Tibial nerve (tissue), 4 donors: ENCODE measurements at places on chromosomes 1 and 21. TPM values are rescaled to one million over a fixed set of nuclear protein-coding genes. Genes with fewer than 3 reads are reported as not detected.

The NR5A2 gene
- total RNA-seq, result 9.0 TPM

The PLXNA2 gene
- total RNA-seq, result 26.9 TPM

The MRTO4 gene
- 33.0 TPM for total RNA-seq

The FCAMR gene
- total RNA-seq, result not detected

The HUNK gene
- not detected for total RNA-seq

The GNAT2 gene
- not detected for total RNA-seq

The RPTN gene
- total RNA-seq, result not detected

The C1orf87 gene
- not detected for total RNA-seq

DNA sequence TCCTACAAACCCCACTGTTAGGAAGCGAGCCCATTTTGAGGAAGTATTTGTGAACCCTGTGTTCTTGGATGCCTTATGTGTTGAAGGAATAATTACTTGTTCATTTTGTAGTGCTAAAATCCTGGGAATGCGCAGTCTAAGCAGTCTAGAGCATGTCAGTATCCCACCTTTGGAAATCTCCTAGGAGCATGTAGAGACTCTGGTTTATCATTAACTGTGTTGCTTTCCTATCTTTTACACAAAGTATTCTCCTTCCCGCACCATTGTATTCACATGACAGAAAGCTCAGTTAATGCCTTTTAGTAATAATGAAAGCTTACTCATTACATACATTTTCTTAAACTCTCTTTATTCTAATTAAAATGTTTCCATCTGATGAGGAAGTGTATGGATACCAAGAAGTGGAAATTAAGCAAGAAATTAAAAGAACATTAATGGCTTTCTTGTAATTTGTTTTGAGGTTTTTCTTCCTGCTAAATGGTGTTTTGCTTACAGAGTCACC lies 99.4 kb downstream of the CAMTA1 start:
- no peak for DNase-seq
- no peak overlapping the region for H3K4me3 ChIP-seq
- H3K27me3 ChIP-seq, result no peaks in the 10 kb centered on the region
- H3K4me1 ChIP-seq, result no peaks in the 10 kb centered on the region
- no peak overlapping the region for H3K27ac ChIP-seq

DNA sequence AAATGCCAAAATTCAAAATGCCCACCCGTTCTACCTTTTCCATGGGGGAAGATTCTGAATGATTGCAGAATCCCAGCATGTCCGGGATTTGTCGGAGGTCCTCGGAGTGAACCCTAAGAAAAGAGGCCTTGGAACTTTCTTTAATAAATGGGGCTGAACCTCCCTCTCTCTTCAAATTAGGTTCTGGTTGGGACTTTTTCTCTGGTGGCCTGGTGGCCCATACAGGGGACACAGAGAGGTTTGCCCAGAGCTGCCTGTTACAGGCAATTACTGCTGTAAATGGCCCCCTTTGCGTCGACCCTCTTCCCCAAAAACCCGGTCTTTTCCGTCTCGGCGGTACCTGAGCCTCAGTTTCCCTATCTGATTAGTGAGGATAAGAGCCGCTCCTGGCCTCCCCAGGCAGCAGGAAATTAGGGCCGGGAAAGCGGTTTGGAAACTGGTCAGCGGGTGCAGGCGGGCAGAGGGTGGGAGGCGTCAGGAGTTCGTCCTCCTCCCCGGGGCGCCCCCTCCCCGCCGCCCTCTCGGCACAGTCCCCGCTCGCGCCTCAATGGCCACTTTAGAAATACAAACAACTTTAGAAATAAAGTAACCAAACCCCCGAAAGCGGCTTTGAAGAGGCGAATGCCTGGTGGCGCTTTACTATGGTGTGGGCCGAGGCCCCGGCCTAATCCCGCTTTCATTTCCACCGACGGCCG lies 15.6 kb downstream of the PAX7 start:
- H3K4me3 ChIP-seq, result no peak overlapping the region
- no peaks in the 10 kb centered on the region for H3K36me3 ChIP-seq
- no peak overlapping the region for H3K27ac ChIP-seq
- peaks cover 4% of the 10 kb centered on the region for H3K27me3 ChIP-seq

GRCh38 chr1:197567442-197567841 lies 207.8 kb downstream of the DENND1B start:
- no peaks in the 10 kb centered on the region for H3K27me3 ChIP-seq
- H3K27ac ChIP-seq, result no peak overlapping the region
- H3K4me1 ChIP-seq, result no peaks in the 10 kb centered on the region
- no peak for DNase-seq
- no peaks in the 10 kb centered on the region for H3K36me3 ChIP-seq

GRCh38 chr1:24897263-24898151 lies 32.6 kb downstream of the RUNX3 start:
- DNase-seq, result no peak
- H3K4me1 ChIP-seq, result no peaks in the 10 kb centered on the region
- H3K36me3 ChIP-seq, result no peaks in the 10 kb centered on the region

GRCh38 chr1:17340358-17340757 lies 31.6 kb upstream of the PADI6 start:
- H3K4me3 ChIP-seq, result no peak overlapping the region
- H3K27me3 ChIP-seq, result no peaks in the 10 kb centered on the region
- no peaks in the 10 kb centered on the region for H3K4me1 ChIP-seq
- H3K27ac ChIP-seq, result no peak overlapping the region
- no peaks in the 10 kb centered on the region for H3K36me3 ChIP-seq

GRCh38 chr1:52601519-52601918 lies 652 bp upstream of the GPX7 start:
- H3K4me3 ChIP-seq, result no peak overlapping the region
- H3K36me3 ChIP-seq, result no peaks in the 10 kb centered on the region
- H3K4me1 ChIP-seq, result no peaks in the 10 kb centered on the region
- H3K27ac ChIP-seq, result peak overlapping the region; percentile 54

DNA sequence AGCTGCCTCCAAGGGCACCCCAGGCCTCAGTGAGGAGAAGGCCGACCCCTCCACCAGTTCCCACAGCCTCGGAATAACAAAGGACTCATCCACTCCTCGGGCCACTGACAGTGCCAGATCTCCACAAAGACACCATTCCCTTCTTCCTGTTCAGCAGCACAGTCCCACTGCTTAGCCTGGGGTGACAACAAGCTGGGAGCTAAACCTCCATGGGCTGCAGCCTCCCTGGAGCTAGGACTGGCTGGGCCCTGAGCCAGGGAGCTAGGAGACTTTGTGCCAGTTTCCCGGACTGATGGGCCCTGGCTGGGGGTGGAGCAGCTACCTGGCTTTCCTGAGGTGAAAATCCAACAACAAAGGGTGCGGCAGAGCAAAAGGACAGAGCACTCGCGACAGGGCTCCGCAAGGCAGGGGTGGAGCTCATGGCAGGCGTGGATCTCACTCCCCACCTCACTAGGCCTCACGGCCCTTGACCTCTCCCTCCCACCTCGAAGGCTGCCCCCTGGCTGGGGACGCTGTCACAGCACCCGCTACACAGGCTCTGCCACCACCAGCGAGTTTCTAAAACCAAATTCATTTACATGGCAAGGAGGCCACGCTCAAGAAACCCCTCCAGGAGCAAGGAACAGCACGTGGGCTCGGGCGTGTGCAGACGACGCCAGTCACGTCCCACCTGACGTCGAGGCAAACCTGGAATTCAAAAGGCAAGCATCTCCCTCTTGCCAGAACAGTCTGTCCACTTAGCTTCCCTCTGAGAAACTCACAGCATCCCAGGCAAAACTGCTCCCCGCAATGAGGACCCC lies 13.8 kb downstream of the SLC35E2B start:
- no peaks in the 10 kb centered on the region for H3K4me1 ChIP-seq
- no peaks in the 10 kb centered on the region for H3K27me3 ChIP-seq
- H3K36me3 ChIP-seq, result no peaks in the 10 kb centered on the region
- peak; percentile 6 for DNase-seq

GRCh38 chr1:239311331-239311730 lies 75.0 kb upstream of the CHRM3 start:
- H3K27me3 ChIP-seq, result no peaks in the 10 kb centered on the region
- H3K4me3 ChIP-seq, result no peak overlapping the region
- no peak for DNase-seq
- H3K36me3 ChIP-seq, result no peaks in the 10 kb centered on the region
- no peak overlapping the region for H3K27ac ChIP-seq

DNA sequence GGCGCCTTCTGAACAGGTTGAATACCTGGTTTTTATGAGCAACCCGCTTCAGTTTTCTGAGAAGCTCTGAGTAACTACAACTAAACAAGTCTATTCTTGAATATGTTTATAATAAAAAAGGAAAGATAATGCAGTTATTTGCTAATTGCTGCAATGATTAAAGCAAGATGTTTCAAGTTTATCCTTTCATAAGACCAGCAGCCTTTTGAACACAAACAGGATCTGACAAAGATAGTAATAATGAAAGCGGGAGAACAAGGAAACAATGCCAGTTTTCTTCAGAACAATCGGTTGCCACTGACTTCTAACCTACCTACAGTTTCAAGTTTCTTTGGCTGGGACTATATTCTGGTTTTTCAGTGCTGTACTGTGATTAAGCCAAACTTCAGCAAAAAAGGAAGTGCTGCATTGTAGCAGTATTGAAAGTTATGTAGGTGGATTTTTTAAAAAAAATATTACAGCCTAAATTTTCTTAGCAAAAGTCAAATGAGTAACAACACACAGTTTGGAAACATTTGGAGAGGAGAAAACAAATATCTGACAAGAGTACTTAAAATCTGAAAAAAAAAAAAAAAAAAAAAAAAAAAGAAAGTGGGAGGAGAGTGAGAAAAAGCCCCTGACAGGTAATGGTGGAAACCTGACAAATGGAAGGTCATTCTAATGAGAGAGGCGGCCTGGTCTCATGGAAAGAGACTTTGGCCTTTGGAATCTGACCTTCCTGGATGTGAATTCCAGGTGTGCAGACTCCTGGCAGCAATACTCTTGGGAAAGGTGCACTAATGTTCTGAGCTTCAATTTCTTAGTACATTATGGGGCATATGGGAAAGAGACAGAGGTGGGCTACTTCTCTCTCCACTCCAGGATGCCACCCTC lies 11.4 kb downstream of the KCNJ15 start:
- H3K4me1 ChIP-seq, result peaks cover 23% of the 10 kb centered on the region
- no peaks in the 10 kb centered on the region for H3K36me3 ChIP-seq
- DNase-seq, result no peak
- no peak overlapping the region for H3K4me3 ChIP-seq
- no peak overlapping the region for H3K27ac ChIP-seq

DNA sequence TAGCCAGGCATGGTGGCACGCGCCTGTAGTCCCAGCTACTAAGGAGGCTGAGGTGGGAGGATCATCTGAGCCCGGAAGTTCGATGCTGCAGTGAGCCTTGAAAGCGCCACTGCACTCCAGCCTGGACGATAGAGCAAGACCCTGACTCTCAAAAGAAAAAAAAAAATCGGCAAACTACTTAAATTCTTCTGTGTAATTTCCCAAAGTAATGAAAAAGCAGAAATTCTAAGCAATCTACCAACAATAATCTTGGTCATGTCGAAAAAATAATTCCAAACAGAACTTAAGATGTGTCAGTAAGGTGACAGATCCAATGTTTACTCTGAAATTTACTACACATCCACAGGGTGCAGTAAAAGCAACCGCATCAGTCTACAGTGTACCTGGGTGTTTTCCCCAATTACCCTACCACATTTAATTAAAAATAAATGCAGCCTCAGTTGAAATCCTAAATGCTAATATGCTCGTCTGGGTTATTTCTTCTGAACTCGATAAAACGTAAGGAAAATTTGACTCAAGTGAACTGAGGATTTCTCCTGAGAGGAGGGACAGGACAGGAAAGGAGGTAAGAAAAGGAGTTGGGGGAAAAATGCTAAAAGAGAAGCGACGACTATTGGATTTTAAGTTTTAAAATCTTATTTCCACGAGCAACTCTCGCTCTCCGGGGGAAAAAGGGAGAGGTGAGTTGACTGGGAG lies 801 bp downstream of the EPRS1 start:
- peaks cover 11% of the 10 kb centered on the region for H3K4me1 ChIP-seq
- no peak for DNase-seq
- H3K27ac ChIP-seq, result peak overlapping the region; percentile 87
- H3K36me3 ChIP-seq, result peaks cover 10% of the 10 kb centered on the region
- H3K27me3 ChIP-seq, result no peaks in the 10 kb centered on the region

DNA sequence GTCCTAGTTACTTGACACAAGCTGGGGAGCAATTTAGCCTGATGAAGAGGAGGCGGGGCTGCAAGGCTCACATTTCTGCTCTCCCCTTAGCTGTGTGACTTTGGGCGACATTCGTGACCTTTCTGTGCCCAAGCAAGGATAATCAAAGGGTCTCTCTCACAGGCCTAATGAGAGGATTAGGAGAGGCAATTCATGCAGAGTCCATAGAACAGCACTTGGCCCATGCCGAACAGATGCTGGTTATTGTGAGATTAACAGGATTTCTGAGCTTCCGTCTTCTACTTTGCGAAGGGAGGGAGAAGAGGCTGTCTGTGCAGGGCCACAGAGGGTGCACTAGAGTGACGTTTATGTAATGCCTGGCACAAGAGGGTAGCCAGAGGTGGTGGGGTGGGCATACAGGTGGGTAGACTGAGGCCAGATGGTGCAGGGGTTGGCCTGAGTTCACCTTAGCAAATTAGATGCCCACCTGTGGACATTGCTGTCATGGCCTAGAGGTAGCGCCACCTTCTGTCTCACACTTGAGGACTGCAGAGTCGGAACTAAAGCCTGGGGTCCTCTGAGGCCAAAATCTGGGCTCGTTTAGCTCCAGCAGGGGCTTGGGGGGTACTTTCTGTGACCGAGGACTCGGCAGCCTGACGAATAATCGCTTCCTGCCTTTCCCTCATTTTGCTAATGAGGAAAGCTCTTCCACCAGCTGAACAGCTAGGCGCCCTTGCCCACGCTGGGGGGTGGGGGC lies 18.6 kb downstream of the ACTL8 start:
- DNase-seq, result no peak
- peaks cover 4% of the 10 kb centered on the region for H3K4me1 ChIP-seq
- no peak overlapping the region for H3K4me3 ChIP-seq
- H3K36me3 ChIP-seq, result no peaks in the 10 kb centered on the region
- H3K27ac ChIP-seq, result no peak overlapping the region

- no peaks in the 10 kb centered on the region for H3K27me3 ChIP-seq
- H3K27ac ChIP-seq, result no peak overlapping the region
- no peak overlapping the region for H3K4me3 ChIP-seq
- no peaks in the 10 kb centered on the region for H3K36me3 ChIP-seq
- DNase-seq, result no peak
These were observed 243.7 kb downstream of the PBX1 start for GRCh38 chr1:164802529-164803282.

GRCh38 chr1:212215910-212216309 lies 69.3 kb upstream of the PPP2R5A start:
- H3K4me3 ChIP-seq, result no peak overlapping the region
- H3K36me3 ChIP-seq, result no peaks in the 10 kb centered on the region
- H3K4me1 ChIP-seq, result peaks cover 24% of the 10 kb centered on the region
- no peak overlapping the region for H3K27ac ChIP-seq
- H3K27me3 ChIP-seq, result no peaks in the 10 kb centered on the region

DNA sequence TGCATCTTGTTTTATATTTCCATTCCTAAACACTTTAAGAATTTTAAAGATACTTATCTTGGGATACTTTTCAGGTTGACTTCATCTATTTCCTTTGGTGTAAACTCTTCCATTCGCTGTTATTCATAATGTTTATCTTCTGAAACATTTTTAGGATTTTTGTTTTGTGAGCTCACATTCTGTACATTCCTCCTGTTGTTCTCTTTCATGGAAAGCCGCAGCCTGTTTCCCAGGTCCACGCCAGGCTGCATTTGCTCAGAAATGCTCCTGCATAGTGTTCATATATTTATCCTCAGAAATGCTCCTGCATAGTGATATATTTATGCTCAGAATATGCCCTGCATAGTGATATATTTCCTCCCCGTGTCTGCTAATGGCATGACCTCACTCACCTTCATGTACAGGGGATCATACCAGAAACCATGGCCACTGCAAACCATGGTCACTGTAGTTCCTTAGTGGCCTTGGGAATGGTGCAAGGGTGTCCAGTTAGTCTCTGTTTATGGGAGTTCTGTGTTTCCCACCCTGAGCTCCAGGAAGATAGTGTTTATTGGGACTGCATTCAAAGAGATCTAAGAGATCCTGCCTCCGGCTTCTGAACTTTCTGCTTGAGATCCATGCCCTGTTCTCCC lies 153.9 kb upstream of the GREM2 start:
- H3K27ac ChIP-seq, result no peak overlapping the region
- no peak for DNase-seq
- H3K4me1 ChIP-seq, result no peaks in the 10 kb centered on the region
- no peaks in the 10 kb centered on the region for H3K27me3 ChIP-seq
- no peak overlapping the region for H3K4me3 ChIP-seq
